Activated CD8-positive, alpha-beta T cell treated with anti-CD3 and anti-CD28 coated beads for 36 hours (primary cell): ENCODE measurements at places on chromosomes 2 and 18. TPM values are rescaled to one million over a fixed set of nuclear protein-coding genes. Genes with fewer than 3 reads are reported as not detected.

AQP12B gene
- not detected for total RNA-seq

C2orf80 gene
- total RNA-seq, result not detected

EN1 gene
- total RNA-seq, result not detected

PCARE gene
- total RNA-seq, result not detected

ACMSD gene
- not detected for total RNA-seq

TYMS gene
- total RNA-seq, result 324 TPM

RAB6C gene
- total RNA-seq, result not detected

TRIM54 gene
- 0.16 TPM for total RNA-seq

RHBDD1 gene
- total RNA-seq, result 34.3 TPM

CNDP1 gene
- not detected for total RNA-seq

RESP18 gene
- total RNA-seq, result not detected

ABCB6 gene
- 32.3 TPM for total RNA-seq

GRCh38 chr2:139369423-139370409 lies 589.5 kb upstream of the NXPH2 start:
- DNase-seq, result no peak

DNA sequence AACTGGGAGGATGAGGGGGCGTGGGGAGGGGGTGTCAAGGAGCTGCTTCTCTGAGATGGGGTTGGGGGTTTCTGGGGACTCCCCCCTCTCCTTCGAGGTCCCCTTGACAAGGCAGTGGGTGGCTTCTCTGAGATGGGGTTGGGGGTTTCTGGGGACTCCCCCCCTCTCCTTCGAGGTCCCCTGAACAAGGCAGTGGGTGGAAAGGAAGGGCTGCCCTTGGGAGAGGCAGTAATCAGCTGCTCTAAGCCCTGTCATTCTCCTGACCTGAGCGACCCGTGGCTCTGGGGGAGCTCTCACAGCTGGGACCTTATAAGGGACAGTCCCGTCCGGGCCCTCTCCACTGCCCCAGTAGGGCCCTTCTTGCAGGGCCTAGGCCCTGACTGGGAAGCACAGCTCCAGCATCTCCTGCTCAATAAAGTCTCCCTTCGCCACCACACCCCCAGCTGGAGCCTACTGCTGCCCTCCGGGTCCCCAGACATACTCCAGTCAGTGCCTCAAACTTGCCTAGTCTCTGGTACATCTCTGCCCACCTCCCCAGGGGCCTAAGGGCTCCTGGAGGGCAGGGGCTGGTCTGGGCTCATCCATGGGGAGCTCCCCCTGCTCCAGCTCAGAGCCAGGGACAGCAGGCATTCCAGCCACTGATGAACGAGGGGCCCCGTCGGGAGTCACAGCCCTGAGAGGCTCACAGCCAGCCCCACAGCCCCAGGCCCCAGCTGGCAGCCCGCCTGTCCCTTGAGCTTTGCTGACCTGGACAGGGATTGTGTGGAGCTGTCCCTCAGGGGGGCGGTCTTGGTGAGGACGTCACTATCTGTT lies 2.8 kb downstream of the GAREM2 start:
- DNase-seq, result no peak

DNA sequence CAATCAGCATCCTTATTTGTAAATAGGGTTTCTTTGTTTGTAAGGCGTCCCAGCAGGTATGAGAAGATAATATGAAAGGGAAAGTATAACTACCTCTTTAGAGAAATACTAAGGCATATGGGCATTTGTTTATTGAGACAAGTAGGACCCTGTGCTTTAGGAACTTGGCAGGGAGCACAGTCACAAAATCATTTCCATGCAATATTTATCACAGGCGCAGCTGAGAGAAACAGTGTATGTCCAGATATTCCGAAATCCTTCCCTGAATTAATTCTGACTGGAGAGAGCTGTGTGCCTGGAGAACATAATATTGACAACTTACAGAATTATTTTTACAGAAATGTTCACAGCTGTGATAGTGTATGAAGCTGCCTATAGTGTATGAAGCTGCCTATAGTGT lies 416.7 kb downstream of the THSD7B start:
- no peak for DNase-seq

DNA sequence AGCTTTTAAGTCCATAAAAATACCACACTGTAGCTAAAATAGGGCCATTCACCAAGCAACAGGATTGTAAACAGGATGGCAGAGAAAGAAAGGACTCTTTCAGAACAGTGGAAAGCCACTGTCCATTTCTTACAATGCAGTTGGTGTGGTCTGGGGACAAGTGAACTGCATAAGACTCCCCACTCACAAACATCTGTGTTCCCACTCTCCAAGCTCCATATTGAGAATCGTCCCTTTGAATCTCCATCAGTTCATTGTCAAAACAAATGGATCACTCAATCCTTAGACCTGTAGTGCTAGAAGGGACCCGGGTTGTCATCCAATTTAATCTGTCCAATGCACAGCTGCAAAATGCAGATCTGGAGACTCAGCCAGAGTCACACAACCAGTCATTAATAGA lies 347.4 kb upstream of the KLHL29 start:
- DNase-seq, result no peak

DNA sequence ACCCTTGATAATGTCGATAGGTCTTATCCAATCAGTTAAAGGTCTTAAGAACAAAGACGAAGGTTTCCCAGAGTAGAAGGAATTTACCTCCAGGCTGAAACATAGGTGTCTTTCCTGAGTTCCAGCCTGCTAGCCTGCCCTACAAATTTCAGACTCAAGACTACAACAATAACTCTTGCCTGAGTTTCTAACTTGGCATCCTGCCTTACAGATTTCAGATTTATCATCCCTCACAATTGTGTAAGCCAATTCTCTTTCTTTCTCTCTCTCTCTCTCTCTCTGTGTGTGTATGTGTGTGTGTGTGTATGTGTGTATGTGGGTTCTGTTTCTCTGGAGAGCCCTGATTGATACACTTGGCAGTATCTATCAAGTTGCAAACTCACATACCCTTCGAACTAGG lies 37.2 kb upstream of the B4GALT6 start:
- DNase-seq, result no peak

DNA sequence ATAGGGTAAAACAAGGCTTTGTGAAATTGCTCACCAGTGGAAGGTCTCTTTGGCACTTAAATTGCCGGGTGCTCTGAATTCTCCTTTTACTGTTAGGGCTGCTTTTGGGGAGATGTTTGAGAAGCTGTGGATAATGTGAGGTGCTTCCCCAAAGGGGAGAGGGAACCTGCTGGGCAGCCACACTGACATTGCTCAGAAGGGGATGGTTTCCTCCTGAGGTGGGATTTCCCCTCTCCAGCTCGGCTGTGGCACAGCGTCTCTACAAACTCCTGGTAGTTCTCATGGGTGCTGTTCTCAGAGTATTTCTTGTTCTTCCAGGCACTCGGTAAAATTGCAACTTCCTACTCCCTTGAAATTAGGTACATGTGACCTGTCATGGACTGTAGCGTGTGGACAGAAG lies 124.2 kb downstream of the LPIN1 start:
- DNase-seq, result no peak

DNA sequence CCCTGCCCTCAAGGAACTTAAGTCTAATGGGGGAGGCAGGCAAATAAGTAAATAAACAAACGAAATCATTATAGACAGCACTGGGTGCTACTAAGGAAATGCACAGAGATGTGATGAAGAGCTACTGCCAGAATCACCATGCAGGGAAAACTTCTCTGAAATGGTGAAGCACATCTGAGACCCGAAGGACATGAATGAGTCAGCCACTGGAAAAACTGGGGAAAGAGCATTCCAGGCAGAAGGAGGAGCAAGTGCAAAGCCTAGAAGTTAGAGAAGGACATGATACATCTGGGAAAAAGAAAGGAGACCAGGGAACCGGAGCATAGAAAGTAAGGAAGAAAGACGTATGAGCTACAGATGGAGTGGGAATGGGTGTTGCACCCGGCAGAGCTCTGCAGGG lies 56.8 kb downstream of the TGFA start:
- no peak for DNase-seq

DNA sequence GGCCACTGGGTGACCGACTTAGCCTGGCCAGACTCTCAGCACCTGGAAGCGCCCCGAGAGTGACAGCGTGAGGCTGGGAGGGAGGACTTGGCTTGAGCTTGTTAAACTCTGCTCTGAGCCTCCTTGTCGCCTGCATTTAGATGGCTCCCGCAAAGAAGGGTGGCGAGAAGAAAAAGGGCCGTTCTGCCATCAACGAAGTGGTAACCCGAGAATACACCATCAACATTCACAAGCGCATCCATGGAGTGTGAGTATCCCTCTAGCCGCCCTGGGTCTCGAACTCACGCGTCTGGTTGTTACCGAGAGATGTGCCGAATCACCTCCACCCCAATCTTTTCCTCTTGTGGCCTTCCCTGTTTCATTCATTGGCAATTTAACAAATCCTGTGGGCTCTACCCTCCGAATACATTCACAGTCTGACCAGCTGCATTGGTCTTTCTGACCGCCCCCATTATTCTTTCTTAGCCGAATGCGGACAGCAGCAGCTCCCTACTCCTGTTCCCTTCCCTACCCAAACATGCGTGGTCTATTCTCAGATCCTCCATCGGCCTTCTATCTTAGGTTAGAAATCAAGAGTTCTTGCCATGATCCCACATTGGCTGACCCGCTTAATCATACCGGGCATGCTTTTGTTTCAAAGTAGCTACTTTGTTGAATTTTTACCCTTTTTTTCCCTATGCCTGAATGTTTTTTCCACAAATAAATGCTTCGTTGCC lies 631 bp downstream of the RPL31 start:
- DNase-seq, result peak; percentile 30

- DNase-seq, result no peak
Measured at GRCh38 chr2:53442093-53442492, 325.5 kb upstream of the CHAC2 start.

- DNase-seq, result no peak
Measured at GRCh38 chr2:109376796-109377495, 236.8 kb downstream of the SEPTIN10 start.

GRCh38 chr2:64329848-64330247 lies 124.1 kb upstream of the LGALSL start:
- no peak for DNase-seq

DNA sequence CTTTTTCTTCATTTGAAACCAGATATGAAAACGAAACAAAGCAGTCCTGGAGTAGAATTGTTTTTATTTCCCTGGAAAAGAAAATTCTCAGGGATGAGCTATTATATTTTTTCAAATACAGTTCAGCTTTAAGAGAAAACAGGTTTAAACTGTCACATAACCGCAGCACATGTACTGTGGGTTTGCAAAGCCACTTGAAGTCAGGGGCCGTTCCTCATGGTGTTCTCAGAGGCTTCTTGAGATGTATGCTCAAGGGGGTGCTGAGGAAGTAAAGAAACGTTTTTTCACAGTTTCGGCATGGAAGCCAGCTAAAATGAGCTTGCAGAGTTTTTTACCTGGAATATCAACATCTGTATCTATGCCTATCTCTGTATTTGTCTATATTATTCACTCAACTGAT lies 225.3 kb downstream of the MC4R start:
- no peak for DNase-seq

DNA sequence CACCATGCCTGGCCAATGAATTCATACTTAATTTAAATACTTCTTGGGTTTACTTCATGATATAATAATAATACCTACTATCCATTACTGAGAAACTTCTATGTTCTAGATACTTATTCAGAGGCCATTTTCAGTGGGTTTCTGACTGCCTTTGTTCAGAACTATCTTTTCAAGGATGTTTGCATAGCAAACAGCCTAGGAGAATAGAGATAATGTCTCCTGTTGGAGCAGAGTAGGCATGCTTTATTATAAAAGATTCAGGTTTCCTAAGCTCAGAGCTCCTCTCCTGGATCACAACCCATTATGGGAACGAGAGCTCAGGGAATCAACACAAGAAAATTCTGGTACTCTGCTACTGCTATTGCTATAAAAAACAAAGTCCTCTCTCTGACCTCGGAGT lies 11.1 kb downstream of the FASTKD1 start:
- no peak for DNase-seq

GRCh38 chr2:142892715-142893114 lies 15.3 kb downstream of the KYNU start:
- no peak for DNase-seq

GRCh38 chr2:150599889-150600288 lies 112.4 kb upstream of the RND3 start:
- DNase-seq, result no peak

DNA sequence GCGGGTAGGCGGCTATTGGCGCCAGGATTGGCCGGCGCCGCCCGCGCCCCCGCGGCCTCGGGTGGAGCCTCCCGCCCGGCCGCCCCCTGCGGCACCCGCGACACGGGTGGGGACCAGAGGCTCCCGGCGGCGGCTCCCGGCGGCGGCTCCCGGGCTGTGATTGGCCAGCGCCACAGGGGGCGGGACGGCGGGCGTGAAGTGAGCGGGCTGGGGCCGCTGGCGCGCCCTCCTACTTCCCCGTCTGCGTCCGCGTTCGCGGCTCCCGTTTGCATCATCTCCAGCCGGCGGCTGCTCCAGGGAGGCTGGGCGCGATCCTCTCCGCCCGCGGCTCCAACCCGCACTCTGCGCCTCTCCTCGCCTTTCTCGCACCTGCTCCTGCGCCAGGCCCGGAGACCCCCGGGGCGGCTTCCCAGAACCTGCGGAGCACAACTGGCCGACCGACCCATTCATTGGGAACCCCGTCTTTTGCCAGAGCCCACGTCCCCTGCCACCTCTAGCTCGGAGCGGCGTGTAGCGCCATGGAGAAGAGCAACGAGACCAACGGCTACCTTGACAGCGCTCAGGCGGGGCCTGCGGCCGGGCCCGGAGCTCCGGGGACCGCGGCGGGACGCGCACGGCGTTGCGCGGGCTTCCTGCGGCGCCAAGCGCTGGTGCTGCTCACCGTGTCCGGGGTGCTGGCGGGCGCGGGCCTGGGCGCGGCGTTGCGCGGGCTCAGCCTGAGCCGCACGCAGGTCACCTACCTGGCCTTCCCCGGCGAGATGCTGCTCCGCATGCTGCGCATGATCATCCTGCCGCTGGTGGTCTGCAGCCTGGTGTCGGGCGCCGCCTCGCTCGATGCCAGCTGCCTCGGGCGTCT lies at the start of gene SLC1A4:
Gene SLC1A4 (plus strand): TSS at position 274 of the 856 bp plus-strand sequence. CDS start 245 bp downstream, at position 519.
- DNase-seq, result peak; percentile 88

DNA sequence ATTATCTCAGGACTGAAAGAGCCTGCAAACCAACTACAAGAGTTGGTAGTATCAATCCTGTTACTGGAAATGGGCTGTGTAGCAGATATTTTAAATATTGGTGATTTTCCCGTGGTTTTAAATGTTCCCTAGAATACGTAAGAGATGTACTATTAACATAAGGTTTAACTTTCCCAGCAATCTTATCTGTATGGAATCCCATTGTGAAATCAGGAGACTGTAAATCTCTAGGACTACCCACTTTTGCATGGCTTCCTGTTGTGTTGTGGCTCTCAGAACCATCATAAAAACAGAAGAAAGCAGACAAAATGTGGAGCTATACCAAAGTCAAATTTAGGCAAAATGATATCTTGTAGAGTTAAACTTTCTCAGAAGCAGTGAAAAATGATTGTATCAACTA lies 641.5 kb upstream of the SETBP1 start:
- DNase-seq, result no peak

GRCh38 chr18:32126538-32126937 lies 34.9 kb downstream of the RNF138 start:
- no peak for DNase-seq

GRCh38 chr2:100539221-100539620 lies 23.6 kb upstream of the PDCL3 start:
- no peak for DNase-seq

GRCh38 chr2:236935631-236936445 lies 149.9 kb upstream of the COPS8 start:
- DNase-seq, result no peak
